ENCODE measurements at places on chromosomes 1 and 21.

DNA sequence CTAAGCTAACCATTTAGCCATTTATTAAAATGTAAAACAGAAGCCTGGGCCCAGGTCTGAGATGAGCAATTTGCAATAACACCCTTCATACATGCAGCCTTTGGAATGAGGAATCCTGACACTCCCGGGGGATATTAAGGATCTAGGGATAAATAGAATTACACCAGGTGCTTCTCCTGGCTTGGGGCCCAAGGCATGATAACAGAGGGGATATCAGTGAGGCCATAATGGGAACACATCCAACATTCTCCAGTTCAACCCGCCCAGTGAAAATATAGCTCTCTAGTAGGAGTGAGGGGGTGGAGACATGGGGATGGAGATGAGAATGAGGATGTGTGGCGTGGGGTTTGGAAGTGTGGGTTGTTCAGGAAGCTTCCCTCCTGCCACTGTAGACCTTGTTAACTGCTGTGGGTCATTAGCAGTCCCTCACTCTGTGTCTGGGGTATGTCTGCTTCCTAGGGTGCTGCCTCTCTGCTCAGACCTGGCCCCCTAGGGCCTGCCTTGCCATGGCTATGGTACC lies 57.9 kb upstream of the KANK4 start:
- no peak for DNase-seq

DNA sequence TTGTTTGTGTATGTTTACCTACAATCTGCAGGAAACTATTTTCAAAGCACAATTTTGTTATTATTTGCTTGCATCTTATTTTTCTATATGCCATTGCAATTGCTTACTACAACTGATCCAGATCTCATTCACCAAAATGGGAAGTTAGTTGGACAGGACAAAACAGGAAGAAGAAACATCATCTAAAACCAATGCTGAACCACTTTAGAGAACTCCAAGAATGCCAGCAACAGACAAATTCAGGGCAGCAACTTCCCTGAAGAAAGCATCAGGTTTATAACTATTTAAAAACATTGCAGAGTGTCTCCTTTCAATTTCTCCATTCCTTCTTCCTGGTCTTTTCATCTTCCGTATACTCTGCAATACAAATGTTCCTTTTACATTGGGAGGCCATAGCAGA lies 82.4 kb upstream of the SMYD2 start:
- no peak for DNase-seq

DNA sequence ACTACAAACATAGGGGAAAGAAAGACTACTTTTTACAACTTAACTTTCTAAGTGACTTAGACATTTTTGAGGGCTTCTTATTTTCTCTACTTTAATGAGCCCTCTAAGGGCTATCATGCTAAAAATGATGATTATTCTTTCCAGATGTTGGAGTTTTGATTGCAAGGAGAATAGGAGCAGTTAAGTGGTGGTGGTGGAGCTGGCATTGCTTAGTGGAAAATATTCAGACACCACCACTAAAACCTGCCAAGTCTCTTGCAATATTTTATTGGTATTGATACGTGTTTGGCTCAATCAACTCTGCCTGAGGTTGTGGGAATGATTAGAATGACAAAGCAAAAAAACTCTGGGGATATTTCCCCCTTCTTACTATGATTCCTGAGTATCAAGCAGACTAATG lies 82.6 kb upstream of the PTGFR start:
- DNase-seq: no peak

GRCh38 chr1:229117664-229118300 lies 153.1 kb upstream of the RAB4A start:
- peak; percentile 53 for DNase-seq

DNA sequence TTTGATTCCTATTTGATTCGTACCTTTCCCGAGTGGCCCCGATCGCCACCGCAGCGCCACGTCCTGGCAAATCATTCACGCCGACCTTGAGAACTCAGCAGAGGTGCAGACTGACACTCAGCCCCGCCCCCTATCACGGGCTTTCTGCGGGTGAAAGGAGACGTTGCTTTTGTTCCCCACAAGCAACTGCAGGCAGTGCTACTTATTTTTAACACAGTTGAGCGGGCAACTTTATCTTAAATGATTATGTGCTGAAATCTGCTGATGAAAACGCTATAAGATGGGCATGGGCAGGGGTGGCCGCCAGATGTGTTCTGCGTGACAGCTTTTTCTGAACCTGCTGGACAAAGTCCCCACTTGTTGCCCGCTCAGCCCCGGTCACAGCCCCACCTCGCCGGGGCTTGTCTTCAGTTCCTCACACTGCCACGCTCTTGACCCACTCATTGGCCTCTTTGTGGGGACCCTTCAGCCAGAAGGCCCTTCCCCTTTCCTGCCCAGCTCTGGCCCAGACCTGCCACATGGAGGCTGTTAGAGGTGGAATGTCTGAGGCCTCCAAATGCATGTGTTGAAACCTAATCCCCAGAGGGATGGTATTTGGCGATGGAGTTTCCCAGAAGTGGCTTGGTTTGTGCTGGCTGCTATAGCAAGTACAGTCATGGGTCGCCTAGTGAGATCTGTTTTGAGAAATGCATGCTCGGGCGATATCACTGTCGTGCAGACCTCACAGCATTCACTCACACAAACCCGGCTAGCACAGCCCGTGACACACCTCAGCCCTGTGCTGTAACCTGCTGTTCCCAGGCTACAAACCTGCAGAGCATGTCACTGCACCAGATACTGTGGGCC lies 15.7 kb upstream of the PDXK start:
- peak; percentile 68 for DNase-seq

- DNase-seq: no peak
These were observed 7.7 kb upstream of the CDK11B start for GRCh38 chr1:1666526-1666925.

GRCh38 chr1:5526822-5527551 lies 465.2 kb downstream of the NPHP4 start:
- no peak for DNase-seq

- DNase-seq: no peak
These were observed 2.0 kb upstream of the RCC2 start for GRCh38 chr1:17441265-17441992.

DNA sequence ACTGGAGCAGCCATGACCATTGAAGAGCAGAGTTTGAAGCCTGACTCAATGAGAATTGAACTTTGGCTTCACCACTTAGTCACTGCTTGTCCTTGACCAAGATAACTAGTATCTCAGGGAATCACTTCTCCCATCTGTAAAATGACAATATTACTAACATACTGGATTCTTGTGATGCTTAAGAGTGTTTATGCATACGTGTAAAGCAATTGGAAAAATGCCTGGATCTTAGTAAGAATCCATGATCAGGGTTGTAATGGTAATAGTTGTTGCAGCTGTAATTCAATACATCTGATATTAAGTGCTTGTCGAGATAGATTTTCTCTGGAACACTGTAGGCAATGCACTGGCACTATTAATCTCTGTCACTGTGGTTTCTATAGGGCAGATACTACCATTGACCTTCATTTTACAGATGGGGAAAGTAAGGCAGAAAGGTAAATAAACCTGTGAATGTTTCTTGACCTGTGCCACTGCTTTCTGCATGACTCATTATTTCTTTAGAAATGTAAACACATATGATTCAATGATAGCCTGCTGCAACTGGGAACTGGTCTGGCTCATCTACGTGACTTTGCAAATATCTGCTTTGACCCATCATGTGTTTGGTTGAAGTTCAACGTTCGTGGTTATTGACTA lies 662.5 kb downstream of the PLA2G4A start:
- DNase-seq: no peak

DNA sequence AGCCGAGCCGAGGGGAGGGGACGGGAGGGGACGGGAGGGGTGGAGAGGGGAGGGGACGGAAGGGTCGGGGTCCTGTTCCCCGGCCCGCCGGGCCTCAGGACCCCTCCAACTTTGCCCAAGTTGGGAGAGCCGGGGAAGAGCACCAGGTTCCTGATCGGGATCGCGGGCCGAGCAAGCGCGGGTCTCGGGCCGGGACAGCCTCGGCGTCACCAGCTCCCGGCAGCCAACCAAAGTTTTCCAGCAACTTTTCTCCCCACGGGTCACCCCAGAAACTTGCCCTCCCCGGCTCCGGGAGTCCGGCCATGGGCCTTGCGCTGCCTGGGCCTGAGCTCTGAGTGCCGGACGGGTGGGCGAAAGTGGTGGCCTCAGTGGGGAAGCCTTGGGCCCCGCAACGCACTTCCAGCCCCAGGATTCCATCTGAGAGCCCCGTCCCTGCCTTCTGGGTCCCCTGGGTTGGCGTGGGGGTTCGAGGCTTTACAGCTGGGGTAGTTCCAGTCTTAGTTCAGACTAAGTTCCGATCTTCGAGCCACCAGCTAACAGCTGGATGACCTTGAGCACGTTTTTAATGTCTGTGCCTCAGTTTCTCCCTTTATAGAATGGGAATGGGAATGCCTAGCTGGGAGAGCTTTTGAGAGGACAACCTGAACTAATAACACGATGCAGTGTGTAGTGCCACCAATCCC lies 458 bp downstream of the ZC3H12A start:
- no peak for DNase-seq

DNA sequence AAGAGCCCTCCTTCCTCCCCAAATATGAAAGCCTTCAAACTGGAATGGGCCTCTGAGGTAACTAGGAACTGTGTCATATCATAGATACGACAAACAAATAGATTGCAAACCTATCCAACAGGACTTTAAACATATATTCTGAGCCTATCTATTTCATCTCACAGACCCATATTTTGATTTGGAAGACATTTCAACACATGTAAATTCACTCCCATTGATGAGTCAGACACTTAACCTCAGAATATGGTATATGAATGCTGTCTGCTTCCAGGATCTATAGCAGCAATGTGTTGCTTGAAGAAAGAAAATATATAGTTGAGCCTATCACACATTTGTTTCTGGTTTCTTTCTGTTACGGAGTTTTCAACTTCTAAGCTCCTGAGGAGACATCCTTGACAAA lies 221.9 kb upstream of the SAMSN1 start:
- no peak for DNase-seq

GRCh38 chr1:15851210-15852035 lies 3.9 kb downstream of the SPEN start:
- no peak for DNase-seq

GRCh38 chr1:39671793-39672550 lies at the start of gene NT5C1A:
TSS of gene NT5C1A (minus strand) at chr1:39672107. CDS start at chr1:39672038, 69 bp downstream.
- no peak for DNase-seq

- no peak for DNase-seq
These were observed 259.8 kb upstream of the CAMK1G start for GRCh38 chr1:209323743-209324142.
